ENCODE measurements at places on chromosomes 13 and 19.
A peak's percentile ranks its signal among the peaks of the same experiment; 100 is the strongest.

DNA sequence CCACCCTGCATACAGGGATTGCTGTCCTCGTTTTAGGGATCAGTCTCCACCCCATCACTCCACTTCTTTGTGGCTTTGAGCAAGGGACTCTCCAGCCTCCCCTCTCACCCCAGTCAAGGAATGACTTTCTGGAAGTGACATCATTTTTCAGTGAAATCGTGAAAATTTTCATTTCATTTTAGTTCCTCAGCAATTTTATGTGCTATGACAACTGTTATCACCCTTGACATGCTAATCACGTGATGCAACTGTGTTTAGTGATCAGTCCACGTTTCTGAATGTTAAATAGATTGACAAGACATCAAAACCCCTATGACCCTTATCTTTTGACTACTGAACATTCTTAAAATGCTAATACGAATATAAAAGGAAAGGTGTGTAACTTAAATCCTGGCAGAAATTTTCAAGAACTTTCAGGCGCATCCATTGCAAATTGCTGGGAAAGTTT is 8.0 kb downstream of the C19orf81 start:
- DNase-seq, result no peak

- peak; percentile 47 for DNase-seq
These were observed 54.8 kb downstream of the GATAD2A start for GRCh38 chr19:19460258-19460731.

- no peak for DNase-seq
These were observed 52.6 kb upstream of the KATNAL1 start for GRCh38 chr13:30359991-30360390.

- no peak for DNase-seq
These were observed 6.3 kb upstream of the GRIN3B start for GRCh38 chr19:993831-994393.

- no peak for DNase-seq
These were observed 70.2 kb downstream of the KLF2 start for GRCh38 chr19:16394681-16395375.

DNA sequence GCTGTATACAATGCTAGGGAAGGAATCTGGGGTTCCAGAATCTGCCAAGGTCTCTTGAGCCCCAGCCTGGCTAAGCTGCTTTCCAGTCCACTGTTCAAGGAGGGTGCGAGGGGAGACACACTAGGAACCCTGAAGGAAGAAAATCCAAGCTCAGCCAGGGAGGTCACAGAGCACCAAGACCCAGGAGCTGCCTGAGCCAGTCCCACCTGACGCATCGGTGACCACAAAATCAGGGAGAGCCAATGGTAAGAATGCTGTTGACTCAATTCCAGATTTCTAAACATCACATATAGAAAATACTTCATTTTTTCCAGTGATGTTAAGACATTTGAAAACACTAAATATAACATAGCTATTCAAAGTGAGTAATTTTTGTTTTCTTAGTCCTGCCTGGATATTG is 50.1 kb downstream of the CEP89 start:
- DNase-seq, result no peak

DNA sequence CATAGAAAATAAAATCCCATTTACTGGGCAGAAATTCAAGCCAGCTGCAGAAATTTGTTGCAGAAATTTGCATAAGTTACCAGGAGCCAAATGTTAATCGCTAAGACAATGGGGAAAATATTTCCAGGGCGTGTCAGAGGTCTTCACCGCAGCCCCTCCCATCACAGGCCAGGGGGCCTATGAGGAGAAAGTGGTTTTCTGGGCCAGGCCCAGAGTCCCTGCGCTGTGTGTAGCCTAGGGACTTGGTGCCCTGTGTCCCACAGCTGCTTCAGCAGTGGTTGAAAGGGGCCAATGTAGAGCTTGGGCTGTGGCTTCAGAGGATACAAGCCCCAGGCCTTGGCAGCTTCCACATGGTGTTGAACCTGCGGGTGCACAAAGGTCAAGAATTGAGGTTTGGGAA is 278.9 kb upstream of the PCDH9 start:
- no peak for DNase-seq

GRCh38 chr13:77386880-77387606 is 60.1 kb upstream of the MYCBP2 start:
- peak; percentile 80 for DNase-seq

GRCh38 chr19:16266586-16266942 is 58.1 kb upstream of the KLF2 start:
- no peak for DNase-seq

DNA sequence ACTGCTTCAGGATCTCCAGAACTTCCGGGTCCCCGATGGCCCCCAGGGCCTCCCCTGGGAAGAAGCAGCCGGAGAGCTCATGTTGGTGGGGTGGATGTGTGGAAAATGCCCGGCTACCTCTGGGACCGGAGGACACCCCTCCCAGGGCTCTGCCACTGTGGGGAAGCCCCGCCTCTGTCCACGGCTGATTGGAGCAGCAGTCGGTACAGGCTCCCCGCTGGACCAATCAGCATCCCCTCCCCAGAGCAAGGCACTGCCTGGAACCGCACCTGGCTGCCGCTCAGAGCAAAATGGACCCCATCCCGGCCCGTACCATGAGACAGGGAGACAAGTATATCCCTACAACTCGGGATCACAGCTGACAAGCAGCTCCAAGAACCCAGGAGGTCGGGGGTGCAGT is 6.4 kb downstream of the DOHH start:
- DNase-seq, result no peak

DNA sequence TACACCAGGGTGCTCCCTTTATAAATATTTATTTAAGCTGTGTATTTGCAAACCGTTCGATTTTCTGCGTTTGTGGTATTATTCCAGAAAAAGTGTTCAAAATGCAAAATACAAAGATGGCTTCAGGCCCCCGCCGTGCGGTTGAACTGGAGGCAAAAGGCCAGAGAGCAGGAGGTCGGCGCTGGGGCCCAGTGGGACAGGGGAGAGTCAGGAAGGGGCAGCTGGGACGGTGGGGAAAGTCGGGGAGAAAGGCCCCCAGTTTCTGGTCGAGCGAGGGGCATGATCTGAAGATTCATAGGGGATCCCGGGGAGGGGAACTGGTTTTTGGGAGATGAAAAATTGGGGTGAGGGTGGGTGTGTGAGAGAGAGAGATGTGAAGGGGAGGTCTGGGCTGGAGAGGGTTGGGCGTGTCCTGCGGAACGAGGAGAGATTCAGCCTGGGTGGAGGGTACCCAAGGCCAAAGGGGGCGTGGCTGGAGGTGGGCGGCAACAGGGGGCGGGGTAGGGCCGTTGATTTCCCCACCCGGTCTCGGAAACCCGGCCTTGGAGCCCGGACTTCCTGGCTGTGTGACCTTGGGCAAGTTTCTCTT is 678 bp downstream of the ISOC2 start:
- peak; percentile 58 for DNase-seq

DNA sequence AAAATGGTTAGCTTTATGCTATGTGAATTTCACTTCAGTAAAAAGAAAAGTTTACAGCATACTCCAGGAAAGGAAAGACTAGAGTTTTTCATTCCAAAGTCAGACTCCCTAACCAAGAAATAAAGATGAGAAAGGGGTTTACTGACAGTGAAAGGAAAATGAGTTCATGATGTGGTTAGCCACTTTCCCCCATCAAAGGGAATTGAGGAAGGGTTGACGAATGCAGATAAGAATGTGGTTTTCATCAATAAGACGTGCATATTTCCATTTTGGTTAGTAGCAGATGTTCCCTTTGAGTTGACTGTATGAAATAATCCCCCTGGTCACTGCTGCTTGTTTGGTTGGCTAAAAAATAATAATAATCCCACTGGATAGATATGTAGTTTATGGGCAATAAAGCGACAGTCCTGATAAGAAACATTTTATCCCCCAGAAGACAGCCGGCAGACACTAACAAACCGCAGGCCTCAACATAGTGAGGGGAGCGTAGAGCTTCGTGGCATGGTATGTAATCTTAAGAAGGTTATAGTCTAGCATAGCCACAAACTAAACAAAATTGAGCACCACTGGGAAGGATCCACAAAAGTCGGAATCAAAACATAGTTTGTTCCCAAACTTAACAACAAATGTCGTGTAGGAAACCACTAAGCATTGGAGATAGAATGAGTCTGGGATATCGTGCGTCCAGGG is 114.8 kb downstream of the COL4A2 start:
- DNase-seq, result peak; percentile 82

DNA sequence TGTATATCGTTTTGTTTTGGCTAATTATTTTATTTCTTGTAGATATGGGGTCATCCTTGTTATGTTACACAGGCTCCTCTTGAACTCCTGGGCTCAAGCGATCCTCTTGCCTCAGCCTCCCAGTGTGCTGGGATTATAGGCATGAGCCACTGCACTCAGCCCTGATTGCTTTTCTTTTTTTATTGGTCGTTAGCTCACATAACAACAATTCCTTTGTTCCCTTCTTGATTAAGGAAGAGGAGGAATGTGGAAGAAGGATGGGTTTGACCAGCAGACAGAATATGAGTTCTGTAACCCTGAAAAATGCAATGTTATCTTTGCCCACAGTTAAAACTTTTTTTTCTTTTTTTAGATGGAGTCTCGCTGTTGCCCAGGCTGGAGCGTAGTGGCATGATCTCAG is 11.4 kb downstream of the BRME1 start:
- no peak for DNase-seq

DNA sequence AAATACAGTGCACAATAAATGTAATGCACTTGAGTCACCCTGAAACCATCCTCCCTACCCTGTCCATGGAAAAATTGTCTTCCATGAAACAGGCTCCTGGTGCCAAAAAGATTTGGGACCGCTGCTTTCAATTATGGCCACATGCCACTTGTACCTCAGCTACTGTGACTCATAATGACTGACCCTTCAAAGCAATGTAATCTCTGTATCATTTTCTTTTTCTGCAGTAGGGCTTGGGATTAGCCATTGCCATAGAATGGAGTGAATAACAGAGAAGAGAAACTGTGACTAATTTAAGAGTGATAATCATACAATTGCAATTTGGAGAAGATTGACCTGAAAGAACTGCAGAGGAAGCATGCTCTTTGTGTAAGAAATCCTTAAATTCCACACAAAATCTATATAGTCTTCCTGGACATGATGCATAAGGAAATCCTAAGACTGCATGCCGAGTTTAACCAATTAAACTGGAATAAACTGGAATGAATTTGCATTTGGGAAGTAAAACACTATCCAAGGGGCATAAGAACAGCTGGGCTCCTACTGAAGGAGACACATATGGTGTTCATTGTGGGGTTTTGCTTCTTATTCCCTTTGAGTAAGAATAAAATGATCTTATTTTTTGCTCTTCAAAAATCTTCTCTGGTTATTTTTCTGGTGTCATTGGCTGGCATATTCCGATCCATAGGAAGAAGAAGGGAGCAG is 59.5 kb upstream of the SLC7A1 start:
- DNase-seq, result no peak

DNA sequence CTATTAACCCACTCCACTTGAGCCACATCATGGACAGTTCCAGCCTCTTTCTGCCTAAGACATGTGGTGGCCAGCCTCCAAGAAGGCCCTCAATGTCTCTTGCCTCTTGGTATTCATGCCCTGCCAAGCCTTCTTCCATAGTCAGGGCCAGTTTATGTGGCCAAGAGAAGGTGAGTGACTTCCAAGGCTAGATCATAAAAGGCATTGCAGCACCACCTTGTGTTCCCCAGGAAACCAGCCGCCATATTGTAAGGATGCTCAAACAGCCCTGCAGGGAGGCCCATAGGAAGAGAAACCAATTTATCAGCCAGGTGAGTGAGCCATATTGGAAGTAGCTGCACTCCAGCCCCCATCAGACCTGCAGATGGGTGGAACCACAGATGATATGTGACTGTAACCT is 12.3 kb upstream of the DNMT1 start:
- no peak for DNase-seq

GRCh38 chr13:102879793-102880499 is 34.1 kb downstream of the ERCC5 start:
- no peak for DNase-seq

GRCh38 chr13:59513686-59514085 is 650.0 kb downstream of the DIAPH3 start:
- no peak for DNase-seq

DNA sequence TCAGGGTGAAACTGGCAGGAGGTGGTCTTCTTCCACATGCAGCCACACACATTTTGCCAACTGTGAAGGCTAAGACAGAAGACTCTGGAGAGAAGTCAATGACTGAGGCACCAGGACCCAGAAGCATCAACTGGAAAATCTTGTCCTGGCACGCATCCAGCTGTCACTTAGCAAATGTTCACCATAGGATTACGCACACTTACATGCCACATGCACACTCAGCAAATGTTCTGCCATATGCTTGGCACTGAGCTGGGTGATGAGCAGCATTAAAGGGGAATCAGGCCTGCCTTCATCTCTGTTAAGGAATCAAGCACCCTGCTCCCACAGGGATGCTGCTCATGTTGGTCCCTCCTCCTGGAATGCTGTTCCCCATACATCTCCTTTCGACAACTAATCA is 5.1 kb downstream of the ZNF599 start:
- DNase-seq, result no peak

DNA sequence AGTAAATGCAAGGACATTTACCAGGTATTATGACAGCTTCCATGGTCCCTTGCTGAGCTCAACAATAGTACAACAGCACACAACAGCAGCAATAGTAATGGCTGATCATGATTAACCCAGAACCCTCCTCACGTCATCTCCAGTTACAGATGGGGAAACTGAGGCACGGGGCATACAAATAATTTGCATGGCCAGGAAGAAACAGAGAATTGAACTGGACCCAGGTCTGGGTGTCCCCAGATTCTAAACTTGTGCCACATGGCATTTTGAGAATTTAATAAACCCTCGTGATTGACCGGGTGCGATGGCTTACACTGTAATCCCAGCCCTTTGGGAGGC is 7.2 kb downstream of the MAST3 start:
- no peak for DNase-seq

- no peak for DNase-seq
These were observed 19.0 kb downstream of the UPF1 start for GRCh38 chr19:18850471-18851375.

DNA sequence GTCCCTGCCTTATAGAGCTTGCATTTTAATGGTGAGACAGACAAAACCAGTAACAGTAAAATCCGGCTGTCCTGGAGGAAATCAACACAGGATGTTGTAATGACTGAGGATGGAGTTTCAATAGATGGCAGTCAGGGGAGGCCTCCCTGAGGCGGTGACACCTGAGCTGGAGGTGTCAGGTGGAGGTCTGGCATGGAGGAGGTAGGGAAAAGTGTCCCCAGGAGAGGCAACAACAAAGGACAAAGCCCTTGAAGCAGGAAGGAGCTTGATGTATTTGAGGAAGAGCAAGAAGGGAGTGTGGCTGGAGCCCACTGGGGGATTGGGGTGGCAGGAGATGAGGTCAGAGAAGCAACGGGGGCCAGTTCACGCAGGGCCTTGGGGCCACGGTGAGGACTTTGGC is 7.8 kb downstream of the GRIN2D start:
- no peak for DNase-seq

- DNase-seq, result no peak
These were observed 45.5 kb upstream of the C13orf46 start for GRCh38 chr13:114019367-114019766.

- peak; percentile 38 for DNase-seq
These were observed 638 bp downstream of the ADGRE5 start for GRCh38 chr19:14381689-14382474.
